ENCODE measurements at places on chromosomes 4 and X.

DNA sequence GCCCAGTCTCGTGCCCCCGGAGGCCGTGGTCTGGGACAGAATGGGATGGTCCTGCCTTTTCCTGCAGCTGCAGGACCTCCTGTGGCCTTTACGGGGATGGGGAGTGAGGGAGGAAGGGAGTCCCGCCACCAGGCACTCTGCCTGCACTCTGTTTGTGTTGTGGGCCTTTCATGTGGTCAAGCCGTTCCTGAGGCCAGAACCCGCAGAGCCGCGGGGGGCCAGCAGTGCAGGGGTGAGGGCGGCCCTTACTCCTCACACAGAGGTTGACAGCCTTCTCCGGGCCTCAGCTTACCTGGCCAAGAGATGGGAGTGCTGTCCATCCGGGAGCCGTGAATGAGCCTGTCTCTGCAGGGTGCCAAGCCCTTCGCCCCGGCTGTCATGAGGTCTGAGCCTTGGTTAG is 230.7 kb downstream of the AFAP1 start:
- DNase-seq, result no peak

DNA sequence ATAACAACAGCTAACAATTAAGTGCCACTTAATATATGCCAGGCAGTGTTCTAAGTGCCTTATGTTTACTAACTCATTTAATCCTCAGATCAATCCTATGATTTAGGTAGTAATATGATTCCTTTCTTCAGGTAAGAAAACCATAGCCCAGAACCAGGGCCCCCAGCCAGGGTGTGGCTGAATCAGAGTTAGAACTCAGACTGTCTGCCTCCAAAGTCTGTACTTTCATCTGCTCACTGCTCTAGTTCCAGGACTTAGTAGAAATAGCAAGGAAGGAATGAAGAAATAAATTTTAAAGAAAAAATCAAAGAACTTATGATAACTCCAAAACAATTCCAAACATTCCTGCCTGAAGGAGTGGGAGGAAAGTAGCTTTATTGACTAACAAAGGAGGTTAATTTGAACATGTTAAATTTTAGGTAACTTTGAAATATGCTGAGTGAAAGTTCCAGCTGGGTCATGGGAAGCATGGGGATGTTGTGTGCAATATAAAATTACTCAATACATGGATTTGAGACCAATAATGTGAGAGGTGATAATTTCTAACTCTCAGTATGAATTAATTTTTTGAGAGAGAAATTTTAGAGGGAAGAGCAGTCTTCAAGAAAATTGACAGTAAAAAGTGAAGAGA is 8.8 kb upstream of the ADH1C start:
- no peak for DNase-seq

DNA sequence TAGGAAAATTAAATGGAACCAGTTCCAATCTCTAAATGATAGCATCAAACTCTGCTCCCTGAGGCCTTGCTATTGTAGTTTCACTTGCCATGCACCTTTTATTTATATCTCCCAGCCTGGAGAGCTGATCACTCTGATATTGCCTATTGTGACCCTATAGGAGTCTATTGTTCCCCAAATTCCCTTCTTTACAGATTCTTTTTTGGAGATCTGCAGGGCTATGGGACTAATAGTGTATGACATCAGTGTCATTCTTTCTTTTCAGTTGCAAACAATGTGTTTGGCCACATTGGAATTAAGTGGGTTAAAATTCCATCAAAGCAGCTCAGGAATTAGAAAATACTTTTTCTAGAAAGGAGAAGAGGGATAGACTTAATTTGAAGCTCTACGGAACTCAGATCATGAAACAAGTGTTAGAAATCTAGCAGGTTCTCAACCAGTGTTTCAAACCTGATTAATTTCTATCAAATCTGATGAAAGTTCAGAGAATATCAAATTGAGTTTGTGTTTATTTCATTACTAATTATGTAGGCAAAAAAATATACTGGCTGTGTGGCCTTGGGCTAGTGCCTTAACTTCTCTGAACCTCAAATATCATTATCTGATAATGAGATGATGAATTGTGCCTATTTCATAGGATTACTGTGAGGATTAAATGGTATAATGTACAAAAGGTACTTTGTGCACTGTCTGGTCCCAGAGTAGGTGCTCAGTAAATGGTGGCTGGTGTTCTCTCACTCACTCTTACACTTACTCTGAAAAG is 71.4 kb downstream of the COL4A6 start:
- DNase-seq, result no peak

GRCh38 chr4:145804116-145804515 is 124.2 kb downstream of the C4orf51 start:
- no peak for DNase-seq

GRCh38 chrX:55028040-55028439 is 2.7 kb downstream of the ALAS2 start:
- DNase-seq, result no peak

DNA sequence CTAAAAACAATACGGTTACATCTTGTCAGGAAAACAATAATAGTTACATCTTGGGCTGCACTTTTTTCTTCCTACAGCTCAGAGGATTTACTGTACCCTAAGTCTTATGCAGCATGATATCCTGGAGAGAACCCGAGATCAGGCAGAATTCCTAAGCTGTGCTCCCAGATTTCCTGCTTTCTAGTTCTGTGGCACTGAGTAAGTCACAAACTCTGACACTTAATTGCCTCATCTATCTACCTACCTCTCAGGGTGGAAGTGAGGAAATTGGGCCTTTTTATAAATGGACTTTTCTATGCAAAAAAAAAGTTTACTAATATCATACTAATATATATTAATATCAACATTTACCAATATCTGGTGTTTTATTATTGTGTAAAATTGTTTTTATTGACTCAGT is 438.5 kb downstream of the INPP4B start:
- no peak for DNase-seq

GRCh38 chr4:103046416-103047290 is 27.1 kb upstream of the SLC9B1 start:
- DNase-seq, result peak; percentile 35

GRCh38 chrX:117751155-117751554 is 365.5 kb downstream of the KLHL13 start:
- DNase-seq, result no peak

- DNase-seq, result no peak
These were observed 31.0 kb downstream of the SLC10A6 start for GRCh38 chr4:86818211-86818610.

- DNase-seq, result no peak
These were observed 4.8 kb upstream of the FBXL5 start for GRCh38 chr4:15659768-15660570.

- no peak for DNase-seq
These were observed 6.7 kb upstream of the GABRE start for GRCh38 chrX:151981129-151981528.

DNA sequence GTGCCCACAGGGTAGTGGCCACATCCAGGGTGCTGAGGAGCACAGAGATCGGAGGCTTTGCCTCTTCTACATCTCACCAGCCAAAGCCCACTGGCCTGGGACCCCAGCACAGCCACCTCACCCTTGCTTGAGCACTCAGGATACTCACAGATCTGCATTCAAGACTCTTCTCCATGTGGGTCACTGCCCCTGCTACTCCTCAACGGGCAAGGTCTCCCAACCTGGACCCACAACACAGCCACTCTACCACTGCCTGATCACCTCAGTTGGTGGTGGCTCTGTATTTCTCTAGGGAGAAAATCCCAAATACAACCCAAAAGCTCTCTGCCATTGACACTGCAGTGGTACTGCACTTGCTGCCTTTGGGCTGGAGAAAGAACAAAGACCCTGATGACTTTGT is 190.3 kb upstream of the KLHL4 start:
- no peak for DNase-seq

- DNase-seq, result no peak
These were observed 30.0 kb downstream of the SHROOM2 start for GRCh38 chrX:9816084-9816700.

GRCh38 chrX:114038358-114038757 is 545.5 kb upstream of the HTR2C start:
- no peak for DNase-seq

- no peak for DNase-seq
These were observed 77.9 kb downstream of the BTC start for GRCh38 chr4:74716436-74716765.

GRCh38 chr4:91527056-91527455 is 776.7 kb upstream of the GRID2 start:
- DNase-seq, result no peak

- no peak for DNase-seq
These were observed 14.6 kb upstream of the DCTD start for GRCh38 chr4:182931691-182932345.

DNA sequence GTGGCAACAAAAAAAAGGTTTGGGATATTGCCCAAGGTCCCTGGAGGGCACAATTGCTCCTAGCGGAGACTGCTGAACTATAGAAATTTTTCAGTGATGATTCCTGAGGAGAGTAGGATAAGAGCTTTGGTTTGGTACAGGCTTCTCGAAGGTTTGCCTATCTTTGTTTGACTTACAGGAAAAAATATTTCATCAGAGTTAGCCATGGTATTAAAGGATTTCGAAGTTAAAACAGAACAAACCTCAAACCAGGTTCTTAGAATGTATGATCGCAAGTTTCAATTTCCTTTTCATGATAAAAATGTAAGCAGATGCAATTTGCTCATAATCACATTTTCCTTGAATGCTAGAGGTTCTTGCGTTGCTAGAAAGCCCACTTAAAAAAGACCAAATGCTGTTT is 1.7 kb downstream of the EGFL6 start:
- no peak for DNase-seq

DNA sequence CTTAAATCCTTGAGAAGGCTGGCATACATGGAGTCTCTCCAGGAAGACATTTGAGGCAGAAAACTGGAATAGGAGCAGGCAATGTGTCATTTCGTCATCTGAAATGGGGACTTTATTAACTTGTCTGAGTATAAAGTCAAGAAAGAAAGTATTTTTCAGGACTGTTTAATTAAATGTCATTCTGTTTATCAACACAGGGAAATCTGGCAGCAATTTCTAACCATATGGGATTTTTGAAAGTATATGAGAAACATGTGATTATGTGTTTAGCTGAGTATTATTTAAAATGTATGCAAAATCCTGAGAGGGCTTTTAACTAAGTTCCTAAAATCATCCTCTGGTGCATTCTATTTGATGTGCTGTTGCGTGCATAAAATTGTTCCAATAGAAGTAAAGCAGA is 3.9 kb upstream of the FAM9A start:
- no peak for DNase-seq

DNA sequence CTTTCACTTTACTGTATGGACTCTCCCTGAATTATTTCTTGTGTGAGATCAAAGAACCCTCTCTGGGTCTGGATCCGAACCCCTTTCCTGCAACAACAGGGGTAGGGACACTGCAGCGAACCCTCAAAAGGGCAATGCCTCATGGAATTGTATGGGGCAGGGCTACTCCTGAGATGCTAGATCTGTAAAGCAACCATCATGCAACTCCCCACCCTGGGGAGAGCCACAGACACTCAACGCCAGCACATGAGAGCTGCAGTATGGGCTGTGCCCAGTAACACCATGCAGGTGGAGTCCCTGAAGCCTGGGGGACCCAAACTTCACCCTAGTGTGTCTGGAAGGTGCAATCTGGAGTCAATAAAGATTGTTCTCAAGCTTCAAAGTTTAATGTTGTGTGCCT is 304.7 kb downstream of the DCHS2 start:
- no peak for DNase-seq

GRCh38 chrX:150649096-150649870 is 43.9 kb upstream of the MTMR1 start:
- DNase-seq, result no peak

GRCh38 chrX:68784816-68785215 is 44.0 kb upstream of the EFNB1 start:
- no peak for DNase-seq

DNA sequence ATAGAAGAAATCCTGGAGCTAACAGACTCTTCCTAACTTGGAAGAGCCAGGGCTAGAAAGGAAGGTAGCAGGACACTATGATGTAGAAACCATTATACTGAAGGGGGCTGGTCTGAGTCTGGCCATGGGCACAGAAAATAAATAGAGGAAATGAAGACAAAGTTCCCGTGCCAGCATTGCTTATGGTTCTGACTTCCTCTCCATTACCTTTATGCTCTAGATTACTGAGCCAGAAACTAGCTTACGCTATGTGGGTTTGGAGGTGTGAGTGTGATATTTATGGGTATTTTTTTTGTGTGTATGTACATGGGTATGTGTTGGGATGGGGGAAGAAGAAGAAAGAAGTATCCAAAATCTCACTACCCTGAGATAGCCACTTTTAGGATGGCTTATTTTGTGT is 148.3 kb downstream of the GLUD2 start:
- DNase-seq, result no peak

GRCh38 chr4:815464-816146 is 10.3 kb downstream of the CPLX1 start:
- no peak for DNase-seq

GRCh38 chr4:57351731-57352130 is 241.5 kb upstream of the IGFBP7 start:
- no peak for DNase-seq

- no peak for DNase-seq
These were observed 37.7 kb downstream of the RHOH start for GRCh38 chr4:40234519-40235039.

- no peak for DNase-seq
These were observed 471.8 kb upstream of the FTHL17 start for GRCh38 chrX:31543634-31544033.

- DNase-seq, result peak; percentile 47
These were observed 215.2 kb upstream of the PSAPL1 start for GRCh38 chr4:7649741-7650531.

- no peak for DNase-seq
These were observed 636.9 kb upstream of the TENM3 start for GRCh38 chr4:181606300-181606699.

DNA sequence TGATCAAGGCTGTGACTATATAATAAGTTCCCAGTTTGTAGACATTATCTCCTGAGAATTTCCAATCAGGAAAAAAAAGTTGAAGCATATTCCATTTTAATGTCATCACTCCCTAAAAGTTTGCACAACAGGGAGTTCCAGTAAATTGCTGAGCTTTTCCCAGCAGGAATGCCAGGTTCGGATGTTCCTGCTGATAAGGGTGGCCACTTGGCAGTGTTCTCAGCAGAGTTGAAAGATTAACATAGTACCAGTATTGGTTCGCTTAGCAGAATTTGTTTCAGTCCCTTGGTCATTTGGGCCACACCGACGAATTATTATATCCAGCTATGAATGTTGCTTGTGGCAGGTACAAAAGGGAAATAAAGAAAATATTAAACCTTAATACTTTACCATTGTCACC is 5.2 kb upstream of the CXCL2 start:
- no peak for DNase-seq

DNA sequence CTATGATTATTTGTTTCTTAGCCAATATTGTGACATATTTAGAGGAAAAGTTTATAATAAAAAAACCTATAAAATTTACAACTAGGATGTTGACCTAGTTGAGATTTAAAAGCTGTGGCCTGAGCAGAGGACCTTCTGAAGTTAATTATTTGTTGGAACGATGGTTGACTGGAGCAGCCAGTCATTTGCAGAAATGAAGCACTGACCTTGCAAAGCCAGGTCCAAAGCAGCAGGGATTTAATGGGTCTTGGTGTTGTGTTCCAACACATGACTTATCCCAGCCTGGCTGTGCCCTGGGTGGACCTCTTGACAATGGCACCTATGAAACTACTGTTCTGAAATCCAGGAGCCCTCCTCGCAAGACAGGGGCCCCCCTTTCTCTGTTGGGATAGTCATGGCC is 235.2 kb downstream of the FRAS1 start:
- no peak for DNase-seq
